ENCODE measurements at places on chromosomes 1 and 21. TPM values are rescaled to one million over a fixed set of nuclear protein-coding genes. Genes with fewer than 3 reads are reported as not detected.

- DNase-seq, result no peak
Observed at GRCh38 chr1:54978528-54979326, 1.7 kb upstream of the TMEM61 start.

- no peak for DNase-seq
Observed at GRCh38 chr21:35451276-35451675, 402.2 kb upstream of the RUNX1 start.

DNA sequence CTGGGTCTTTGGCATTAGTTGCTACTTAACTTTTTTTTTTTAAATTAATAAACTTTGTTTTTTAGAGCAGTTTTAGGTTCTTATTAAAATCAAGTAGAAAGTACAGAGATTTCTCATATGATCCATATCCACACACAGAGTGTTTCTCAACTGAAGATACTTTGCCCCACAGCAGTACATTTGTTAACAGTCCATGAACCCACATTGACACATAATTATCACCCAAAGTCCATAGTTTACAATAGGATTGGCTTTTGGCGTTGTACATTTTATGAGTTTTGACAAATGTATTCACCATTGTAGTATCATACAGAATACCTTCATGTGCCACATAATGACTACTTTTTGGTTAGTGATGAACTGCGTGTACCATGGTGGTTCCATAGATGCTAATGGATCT, 106.8 kb downstream of the ADGRL2 start:
- no peak for DNase-seq

DNA sequence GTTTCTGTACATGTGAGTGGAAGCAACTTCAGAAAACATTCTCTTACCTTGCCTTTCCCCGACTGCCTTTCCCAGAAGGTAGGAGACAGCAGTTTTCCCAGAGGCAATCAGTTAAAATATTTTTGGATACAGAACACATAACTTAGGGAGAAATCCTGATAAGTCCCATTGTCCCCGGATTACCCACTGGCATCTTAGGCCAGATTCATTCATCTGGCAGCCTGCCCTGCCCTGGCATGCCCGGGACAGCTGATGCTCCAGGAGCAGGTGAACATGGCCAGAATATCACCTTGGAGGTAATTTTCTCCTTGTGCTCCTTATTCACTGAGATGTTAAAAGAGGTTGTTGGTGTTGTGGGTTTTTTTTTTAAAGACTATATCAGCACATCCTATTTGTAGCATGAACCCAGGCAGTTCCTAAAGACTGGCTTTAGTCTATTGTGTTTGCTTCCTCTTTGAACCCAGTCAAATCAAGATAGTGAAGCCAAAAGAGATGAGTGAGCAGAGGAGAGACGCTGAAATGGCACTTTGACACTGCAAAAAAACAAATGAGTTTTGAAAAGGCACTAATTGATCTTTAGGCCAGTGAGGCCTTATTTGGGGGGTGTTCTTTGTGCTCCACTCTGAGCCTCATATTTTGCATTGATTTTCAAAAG, 139.6 kb downstream of the PLPP3 start:
- DNase-seq, result no peak

GRCh38 chr21:38952890-38953289, 147.2 kb downstream of the ETS2 start:
- no peak for DNase-seq

DNA sequence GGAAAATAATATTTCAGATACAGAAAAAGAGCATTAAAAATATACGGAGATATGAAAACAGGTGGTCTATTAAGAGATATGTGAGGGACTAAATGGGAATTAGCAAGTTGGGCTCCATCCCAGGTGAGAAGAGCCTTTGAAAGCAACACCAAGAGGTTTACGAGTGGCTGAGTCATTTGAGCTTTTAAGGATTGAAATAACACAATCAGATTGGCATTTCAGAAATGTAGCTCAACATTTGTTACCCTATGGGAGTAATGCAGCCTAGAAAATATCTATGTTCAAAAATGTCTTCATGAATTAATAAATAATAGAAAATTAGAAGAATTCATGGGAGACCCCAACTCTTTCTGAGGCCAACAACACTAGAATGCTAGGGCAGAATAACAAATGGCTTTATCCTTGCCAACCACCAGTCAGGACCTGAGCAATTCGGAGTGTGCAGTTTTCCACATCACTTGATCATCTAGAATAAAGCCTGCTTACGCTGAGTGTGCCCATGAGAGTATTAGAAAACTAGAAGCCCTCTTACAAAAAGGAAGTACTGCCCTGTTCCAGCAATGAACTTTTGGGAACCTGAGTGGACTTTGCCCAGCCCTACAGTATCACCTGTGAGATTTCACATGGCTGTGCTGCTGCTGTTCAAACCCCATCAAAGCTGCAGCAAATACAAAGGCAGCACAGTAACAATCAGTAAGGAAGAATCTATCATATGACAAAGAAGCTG, 538.0 kb upstream of the CAMK1G start:
- DNase-seq, result no peak

DNA sequence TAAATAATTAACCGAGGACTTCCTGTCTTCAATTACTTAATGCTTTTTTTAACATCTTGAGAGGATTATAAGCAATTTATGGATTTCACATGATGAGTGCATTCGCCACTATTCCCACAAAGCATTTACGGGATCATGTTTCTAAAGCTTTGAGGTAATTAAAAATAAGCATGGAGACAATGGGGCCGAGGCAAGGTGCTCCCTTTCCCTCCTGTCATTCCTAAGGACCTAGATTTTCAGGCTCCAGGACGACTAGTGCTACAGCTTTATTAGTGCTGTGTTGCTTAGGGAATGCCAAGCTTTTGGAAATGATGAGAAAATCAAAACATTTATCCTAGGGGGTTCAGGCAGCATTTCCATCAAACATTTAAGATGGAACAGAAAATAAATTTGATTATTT, 209.2 kb downstream of the KCTD3 start:
- no peak for DNase-seq

- no peak for DNase-seq
Observed at GRCh38 chr1:61173118-61173517, 90.8 kb downstream of the NFIA start.

- DNase-seq, result no peak
Observed at GRCh38 chr1:111176678-111177077, 23.8 kb downstream of the DENND2D start.

DNA sequence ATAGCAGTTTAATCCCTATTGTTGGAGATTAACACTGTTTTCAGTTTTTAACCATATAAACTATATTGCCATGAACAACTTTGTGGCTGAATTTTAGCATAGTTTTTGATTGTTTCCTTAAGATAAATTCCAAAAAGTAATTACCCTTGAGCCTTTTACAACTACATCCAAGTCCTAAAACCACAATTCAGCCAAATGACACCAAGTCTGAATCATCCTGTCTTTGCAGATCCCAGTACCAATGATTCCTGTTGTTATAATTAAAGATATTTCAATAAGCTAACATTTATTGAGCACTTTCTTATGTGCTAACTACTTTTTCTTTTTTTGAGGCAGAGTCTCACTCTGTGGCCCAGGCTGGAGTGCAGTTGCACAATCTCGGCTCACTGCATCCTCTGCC, 35.6 kb downstream of the IL23R start:
- no peak for DNase-seq

- no peak for DNase-seq
Observed at GRCh38 chr1:75274920-75275506, 140.8 kb downstream of the LHX8 start.

GRCh38 chr21:37139902-37140301, 66.8 kb downstream of the TTC3 start:
- no peak for DNase-seq

- DNase-seq, result peak; percentile 22
Observed at GRCh38 chr1:94416901-94417727, 1.1 kb upstream of the ABCD3 start.

- DNase-seq, result no peak
Observed at GRCh38 chr1:2583871-2584351, 2.7 kb upstream of the PRXL2B start.

DNA sequence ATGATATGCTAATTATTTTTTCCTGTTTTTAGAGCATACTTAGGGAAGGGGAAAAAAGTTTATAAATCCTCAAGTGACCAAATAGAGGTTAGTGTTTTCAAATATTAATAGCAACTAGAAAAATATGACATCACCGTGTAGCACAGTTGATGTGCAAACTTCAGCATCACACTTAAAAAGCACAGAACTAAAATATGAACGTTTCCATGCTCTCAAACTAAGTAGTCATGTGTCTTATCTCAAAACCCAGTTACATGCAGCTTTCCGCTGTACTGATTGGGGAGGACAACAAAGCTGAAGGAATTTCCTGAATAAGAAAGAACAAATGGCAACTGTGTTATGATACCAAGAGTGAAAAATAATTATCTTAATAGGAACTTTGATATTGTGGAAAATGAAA, 903.7 kb downstream of the ADGRL2 start:
- peak; percentile 92 for DNase-seq

GRCh38 chr21:45576838-45577737, 34.8 kb upstream of the SLC19A1 start:
- DNase-seq, result no peak

GRCh38 chr1:58886611-58887010, 102.8 kb upstream of the JUN start:
- DNase-seq, result no peak

DNA sequence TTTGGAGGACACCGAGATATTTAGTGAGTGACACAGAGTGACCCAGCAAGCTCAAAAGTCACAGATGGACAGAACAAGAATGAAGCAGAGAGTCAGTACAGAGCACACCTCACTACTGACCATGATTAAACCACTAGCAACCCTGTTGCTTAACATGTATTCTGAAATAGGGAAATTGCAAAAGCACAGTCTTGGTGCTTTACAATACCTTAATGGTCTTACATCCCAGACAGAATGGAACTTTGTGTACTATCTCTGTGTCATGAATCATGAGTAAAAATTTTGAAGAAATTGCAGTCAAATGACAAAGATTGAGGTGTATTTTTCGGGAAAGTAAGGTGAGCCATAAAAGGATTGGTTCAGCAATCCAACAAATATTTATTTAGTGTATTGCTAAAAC, 2.7 kb upstream of the SAMSN1 start:
- DNase-seq, result no peak

GRCh38 chr1:233647073-233647472, 33.2 kb downstream of the KCNK1 start:
- DNase-seq, result no peak

GRCh38 chr1:10625554-10625953, 150.8 kb downstream of the PEX14 start:
- no peak for DNase-seq

- no peak for DNase-seq
Observed at GRCh38 chr1:119882132-119883049, 13.9 kb downstream of the ADAM30 start.

The C1orf105 gene
- not detected for total RNA-seq

The PLEKHG5 gene
- 63.7 TPM for total RNA-seq

The ZBTB37 gene
- 4.6 TPM for total RNA-seq

The AZIN2 gene
- total RNA-seq, result 5.1 TPM

The CGN gene
- total RNA-seq, result 0.12 TPM

The SH2D1B gene
- total RNA-seq, result not detected

The NCF2 gene
- total RNA-seq, result 7.7 TPM

The PEF1 gene
- 97.8 TPM for total RNA-seq

The NKAIN1 gene
- not detected for total RNA-seq

The TLR5 gene
- total RNA-seq, result 0.53 TPM
